ENCODE measurements at places on chromosomes 11 and 22. TPM values are rescaled to one million over a fixed set of nuclear protein-coding genes. Genes with fewer than 3 reads are reported as not detected.

Gene SLC22A9
- total RNA-seq, result not detected

Gene LRP4
- total RNA-seq, result 0.54 TPM

Gene RASL10A
- not detected for total RNA-seq

Gene CCDC73
- not detected for total RNA-seq

Gene RCOR2
- 4.2 TPM for total RNA-seq

Gene TEX12
- not detected for total RNA-seq

Gene DEFB131B
- not detected for total RNA-seq

Gene CHRNA10
- total RNA-seq, result 0.30 TPM

Gene RAB6A
- total RNA-seq, result 60.6 TPM

Gene CDC42EP1
- 43.7 TPM for total RNA-seq

Gene C11orf86
- total RNA-seq, result not detected

Gene DPAGT1
- 42.1 TPM for total RNA-seq

Gene SLC22A8
- total RNA-seq, result not detected

Gene NCF4
- total RNA-seq, result not detected

Gene NAALAD2
- total RNA-seq, result not detected

Gene PTGDR2
- not detected for total RNA-seq

Gene TRIM49
- not detected for total RNA-seq

Gene GAS2
- total RNA-seq, result 0.77 TPM

Gene OR8D4
- not detected for total RNA-seq

Gene GAL3ST1
- not detected for total RNA-seq

Gene FXYD2
- not detected for total RNA-seq

Gene MS4A3
- not detected for total RNA-seq

Gene C11orf16
- total RNA-seq, result not detected

Gene BBOX1
- not detected for total RNA-seq

Gene OR52N4
- not detected for total RNA-seq

Gene ZNF214
- 1.4 TPM for total RNA-seq

Gene MAP6
- total RNA-seq, result 0.05 TPM

Gene MAPK8IP1
- total RNA-seq, result 0.35 TPM

Gene OR4D10
- not detected for total RNA-seq

Gene C1QTNF5
- total RNA-seq, result not detected

Gene FOXRED1
- 17.1 TPM for total RNA-seq

Gene MYBPC3
- not detected for total RNA-seq

Gene C11orf21
- not detected for total RNA-seq

Gene PHF21B
- not detected for total RNA-seq

Gene CAPN5
- 0.58 TPM for total RNA-seq

Gene TUB
- total RNA-seq, result 5.7 TPM

Gene ALG12
- 10.7 TPM for total RNA-seq

Gene DERL3
- 0.59 TPM for total RNA-seq

Gene PNPLA5
- not detected for total RNA-seq

Gene OR8D1
- not detected for total RNA-seq

Gene ANO9
- total RNA-seq, result 0.12 TPM

Gene MOGAT2
- not detected for total RNA-seq

Gene GAL
- 37.1 TPM for total RNA-seq

Gene H19
- total RNA-seq, result 1.5 TPM

Gene DLG2
- 115 TPM for total RNA-seq

Gene VPREB3
- total RNA-seq, result not detected

Gene OSM
- total RNA-seq, result 4.8 TPM

Gene SAA2
- total RNA-seq, result not detected

Gene ANO3
- 0.47 TPM for total RNA-seq

Data from NCI-H460 (cell line).